RPMI7951 (cell line): ENCODE measurements at places on chromosomes 1 and 21.

DNA sequence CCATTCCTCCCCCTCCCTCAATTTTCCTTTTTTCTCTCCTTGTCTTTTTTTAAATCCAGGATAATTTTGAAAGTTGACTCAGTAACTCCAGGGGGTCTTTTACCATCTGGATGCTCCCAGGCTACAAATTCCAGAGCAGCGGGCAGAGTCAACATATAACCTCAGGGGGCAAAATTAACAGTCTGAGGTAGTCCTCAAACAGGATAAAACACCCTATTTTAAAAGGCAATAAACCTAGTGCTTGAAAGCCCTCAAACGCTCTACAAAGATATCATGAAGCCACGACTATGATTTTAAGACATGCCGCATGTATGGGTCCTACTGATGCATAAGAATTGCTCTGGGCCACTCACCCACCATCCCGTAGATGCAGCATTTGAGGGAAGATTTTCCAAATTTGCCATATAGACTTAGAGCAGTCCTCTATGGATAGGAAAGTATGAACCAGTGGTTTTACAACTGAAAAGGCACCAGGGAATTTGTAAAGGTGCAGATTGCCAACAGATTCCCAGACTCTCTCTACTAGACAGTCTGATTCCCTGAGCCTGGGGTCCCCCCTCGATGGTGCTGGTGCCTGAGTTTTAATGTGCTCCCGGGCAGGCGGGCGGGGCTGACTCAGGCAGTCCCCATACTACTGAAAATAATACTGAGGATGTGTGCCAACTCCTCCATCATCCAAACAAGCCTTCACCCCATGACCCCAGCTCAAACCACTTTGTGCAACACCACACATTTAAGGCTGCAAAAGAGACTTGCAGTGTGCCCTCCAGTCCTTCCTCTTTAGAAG, 37.2 kb downstream of the PTPN14 start:
- peak; percentile 89 for DNase-seq

DNA sequence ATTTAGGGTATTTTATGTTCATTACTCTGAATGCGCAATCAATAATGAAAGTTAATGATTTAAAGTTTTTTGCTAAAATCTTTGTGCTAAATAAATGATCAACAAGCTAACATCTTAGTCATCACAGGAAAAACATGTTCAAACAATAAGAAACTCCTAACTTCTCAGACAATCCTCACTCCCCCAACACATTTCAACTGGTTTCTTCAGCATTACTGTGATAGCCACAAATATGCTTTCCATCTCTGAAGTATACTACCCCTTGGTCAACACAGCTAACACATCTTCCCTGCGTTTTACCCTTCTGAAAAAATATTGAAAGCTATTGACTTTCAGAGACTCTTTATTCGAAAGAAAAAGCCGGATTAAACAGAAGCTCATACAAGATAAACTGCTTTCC, 85.8 kb downstream of the ZNF644 start:
- no peak for DNase-seq

DNA sequence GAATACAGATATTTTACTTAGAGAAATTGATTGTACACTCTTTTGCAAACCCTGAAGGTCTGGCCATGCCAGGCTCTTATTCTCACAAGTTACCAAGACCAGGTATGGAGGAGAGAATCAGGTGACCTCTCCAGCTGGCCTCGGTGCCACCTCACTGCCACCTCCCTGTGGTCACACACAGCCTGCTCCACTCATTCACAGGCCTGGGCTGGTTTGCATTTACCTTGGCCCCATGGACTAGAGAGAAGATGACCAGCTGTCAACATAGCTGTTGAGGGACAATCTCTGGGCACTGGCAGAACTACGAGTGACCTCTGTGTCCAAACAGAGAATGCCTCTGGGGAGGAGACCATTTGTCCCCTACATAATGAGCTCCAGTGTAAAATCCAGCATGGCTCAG, 291.2 kb upstream of the RUNX1 start:
- no peak for DNase-seq

GRCh38 chr21:29082046-29082815, 8.8 kb upstream of the CCT8 start:
- no peak for DNase-seq

- DNase-seq: peak; percentile 88
These were observed 216.2 kb upstream of the RUNX1 start for GRCh38 chr21:35265170-35265877.

DNA sequence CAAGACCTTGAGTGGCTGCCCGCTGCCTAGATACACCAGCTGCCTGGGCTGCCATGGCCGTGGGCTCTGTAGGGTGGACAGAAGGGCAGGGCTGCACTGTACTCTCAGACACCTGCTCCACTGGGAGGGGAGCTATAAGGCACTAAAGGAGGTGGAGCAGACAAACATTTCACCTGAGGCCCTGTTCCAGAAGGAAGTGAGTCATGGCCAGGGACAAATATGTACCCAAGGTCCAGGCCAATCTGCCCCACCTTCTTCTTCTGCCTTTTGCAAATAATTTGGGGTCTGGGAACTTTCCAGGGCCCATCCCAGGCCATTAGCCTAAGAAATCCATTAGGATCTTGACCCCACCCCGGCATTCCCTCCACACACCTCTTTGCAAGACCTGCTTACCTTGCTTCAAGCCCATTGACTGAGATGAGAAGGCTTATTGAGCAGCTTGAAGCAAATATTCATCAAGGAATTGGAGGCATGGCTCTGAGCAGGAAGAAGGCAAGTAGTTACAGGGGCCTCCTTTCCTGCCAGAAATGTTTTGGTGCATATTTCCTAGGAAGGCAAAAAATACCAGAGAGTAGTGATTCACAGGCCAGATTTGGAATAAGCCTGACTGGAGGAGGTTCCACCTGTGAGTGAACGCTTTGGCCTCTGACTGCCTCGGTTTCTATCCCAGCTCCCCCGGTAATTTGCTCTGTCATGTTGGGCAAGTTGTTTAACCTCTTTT, at the start of gene CAPN8:
TSS of gene CAPN8 (minus strand) at position 110 of the 721 bp plus-strand sequence. CDS start at position 55, 55 bp downstream.
- DNase-seq: no peak

- DNase-seq: no peak
These were observed 8.9 kb upstream of the APP start for GRCh38 chr21:26179501-26179900.

GRCh38 chr1:57086154-57086553, 120.3 kb upstream of the C8B start:
- DNase-seq: no peak

DNA sequence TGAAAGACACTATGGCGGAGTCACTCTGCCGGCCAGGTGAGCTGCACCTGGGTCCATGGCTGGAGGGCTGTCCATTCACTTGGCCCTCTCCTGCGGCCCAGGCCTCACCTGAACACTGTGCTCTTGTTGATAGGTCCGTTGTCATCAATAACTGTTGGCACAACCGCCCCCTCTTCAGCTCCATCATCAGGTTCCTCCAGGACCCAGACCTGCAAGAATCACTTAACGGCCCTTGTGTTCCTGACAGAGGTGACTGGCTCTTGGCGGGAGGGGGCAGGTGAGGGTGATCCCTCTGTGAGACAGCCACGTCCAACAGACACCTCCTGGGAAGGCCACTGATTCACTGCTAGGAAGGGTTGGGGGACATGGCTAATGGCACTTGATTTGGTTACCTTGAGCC, 54.9 kb downstream of the INAVA start:
- no peak for DNase-seq

GRCh38 chr1:20665726-20666125, 4.6 kb upstream of the DDOST start:
- DNase-seq: no peak

DNA sequence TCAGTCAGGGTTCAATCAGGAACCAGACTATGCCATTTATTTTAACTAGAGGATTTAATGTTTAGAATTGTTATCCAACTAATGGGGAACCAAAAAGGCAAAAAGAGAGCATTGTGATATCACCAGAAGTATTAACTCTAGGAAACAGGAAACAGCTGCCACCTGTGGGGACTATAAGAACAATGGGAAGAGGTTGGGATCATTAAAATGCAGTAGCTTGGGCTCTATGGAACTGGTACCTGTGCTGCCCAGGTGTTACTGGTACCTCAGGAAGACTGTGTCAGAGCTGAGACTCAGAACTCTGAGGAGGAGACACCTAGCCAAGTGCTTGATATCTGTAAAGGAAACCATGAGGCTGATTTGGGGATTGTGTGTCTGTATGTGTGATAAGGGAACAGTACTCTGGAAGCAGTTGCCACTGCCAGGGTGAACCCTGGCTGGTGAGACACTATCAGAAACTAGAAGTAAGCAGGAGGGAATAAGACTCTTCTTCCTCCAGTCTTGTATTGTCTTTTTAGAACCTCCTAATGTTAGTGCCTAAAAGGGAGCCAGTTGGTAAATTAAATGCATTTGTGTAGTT, 49.4 kb downstream of the MAN1A2 start:
- DNase-seq: no peak

DNA sequence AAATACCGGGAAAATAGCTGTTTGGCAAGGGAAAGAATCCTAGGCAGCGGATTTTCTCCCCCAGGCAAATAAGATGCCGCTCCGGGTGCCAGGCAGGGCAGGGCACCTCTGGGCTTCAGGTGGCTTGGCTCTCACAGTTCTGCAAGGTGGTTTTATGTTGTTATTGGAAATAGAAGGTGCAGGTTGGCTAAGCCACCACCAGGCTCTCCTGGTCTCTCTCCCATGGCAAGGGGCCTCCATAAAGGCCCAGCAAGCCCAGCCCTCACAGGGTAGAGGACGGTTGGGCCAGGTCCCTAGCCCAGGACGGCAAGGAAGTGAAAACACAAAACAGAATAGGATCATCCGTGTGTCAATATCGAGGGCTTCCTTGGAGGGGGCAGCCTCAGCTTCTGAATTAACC, 37.6 kb upstream of the GPR153 start:
- no peak for DNase-seq

DNA sequence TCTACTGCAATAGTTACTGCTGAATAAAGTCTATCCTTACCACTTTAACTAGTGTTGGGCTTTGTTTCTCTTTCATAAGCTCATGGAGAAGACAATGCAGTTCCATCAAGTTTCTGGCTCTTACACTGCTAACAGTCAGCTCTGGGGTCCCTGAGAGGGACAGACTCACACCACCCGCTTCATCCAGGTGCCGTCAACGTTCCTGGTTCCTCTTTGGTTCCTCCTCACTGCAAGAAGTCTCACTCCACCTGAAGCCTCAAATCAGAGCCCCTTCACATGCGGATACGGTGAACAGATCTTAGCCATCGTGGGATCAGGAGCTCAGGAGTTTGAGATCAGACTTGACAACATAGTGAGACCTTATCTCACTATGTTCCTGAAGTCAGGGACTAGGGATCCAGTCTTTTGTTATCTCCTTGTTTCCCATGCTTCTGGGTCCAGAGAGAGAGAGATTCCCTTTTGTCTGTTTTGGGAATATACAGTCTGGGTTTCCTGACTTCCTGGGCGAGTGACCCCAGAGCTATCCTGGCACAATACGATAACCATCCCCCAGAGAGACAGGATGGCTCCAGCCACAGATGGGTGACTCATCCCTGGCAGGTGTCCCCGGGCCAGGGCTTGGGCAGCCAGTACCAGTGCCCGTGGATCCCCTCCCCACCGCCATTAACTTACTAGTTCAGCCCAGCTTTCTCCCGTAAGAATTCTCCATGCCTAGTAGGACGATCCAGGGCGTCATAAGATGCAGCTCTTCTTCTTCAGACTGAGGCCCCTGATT, 14.3 kb upstream of the PCP4 start:
- peak; percentile 26 for DNase-seq

- DNase-seq: peak; percentile 44
These were observed 10.9 kb downstream of the PCSK9 start for GRCh38 chr1:55050283-55050682.
